Eye (tissue), 1 donor: ENCODE measurements at places on chromosomes 7 and 10.

- DNase-seq: no peak
Observed at GRCh38 chr10:114519306-114519669, 115.0 kb upstream of the AFAP1L2 start.

DNA sequence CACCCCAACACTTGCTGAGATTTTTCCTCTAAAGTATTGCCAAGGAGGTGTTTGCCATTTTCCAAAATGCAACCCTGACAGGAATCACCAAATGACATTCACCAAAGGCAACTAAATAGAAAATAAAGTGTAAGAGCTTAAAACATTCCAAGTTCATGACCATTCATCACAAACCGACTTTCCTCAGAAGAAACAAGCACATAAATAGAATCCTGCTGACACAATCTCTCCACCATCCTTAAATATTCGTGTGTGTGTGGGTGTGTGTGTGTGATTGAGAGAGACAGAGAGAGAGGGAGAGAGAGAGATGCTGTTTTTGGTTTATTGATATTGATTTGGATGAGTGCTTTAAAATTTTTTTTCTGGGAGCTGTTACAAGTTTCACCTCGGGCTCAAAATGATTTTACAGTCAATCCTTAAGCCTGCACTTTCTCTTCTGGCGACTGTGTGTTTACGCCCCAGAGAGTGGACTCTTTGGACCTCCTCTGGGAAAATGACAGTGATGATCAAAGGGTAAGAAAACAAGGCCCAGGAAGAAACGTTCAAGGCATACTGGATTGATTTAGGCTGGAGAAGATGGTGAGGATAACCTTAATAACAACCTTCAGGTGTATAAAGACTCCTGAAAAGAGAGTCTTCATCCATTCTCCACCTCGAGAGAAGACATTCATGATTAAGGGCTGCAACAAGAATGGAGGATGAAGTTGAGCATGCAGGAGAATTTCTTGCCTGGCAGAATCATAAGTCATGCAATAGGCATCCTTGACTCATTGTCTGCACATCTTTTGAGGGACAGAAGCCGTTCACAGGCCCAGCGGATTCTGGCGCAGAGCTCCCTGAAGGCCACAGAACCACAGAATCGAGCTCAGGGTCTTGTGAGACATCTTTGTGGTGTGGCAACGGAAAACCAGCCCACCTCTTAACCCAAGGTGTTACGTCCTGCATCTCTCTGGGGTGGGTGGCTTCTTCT lies 104.4 kb upstream of the FGFR2 start:
- DNase-seq: no peak

DNA sequence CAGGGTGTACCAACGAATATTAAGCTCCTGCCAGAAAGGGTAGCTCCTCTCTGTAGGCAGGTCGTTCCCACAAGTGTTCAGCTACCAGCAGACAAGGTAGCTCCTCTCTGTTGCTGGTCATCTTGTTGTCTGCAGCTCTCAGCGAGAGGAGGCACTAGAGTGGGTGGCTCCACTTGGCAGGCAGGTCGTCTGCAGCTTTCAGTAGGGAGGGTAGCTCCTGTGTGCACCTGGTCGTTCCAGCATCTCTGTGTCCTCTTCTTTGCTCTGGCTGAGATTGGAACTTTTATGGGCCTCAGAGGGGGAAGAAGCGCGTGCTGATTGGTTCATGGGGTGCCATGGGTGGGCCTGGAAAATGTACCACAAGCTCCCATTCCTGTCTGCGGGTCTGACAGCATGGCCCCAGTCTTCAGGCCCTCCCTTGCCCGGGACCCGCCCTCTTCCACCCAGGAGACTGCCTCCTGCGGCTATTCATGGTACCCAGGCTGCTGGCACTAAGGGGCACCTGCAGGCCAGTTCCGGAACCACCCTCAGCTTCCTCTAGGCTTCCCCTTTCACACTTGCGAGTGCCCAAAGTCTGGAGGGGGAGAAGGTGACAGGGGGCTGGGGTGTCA lies 63.9 kb upstream of the CACNA2D1 start:
- DNase-seq: no peak

DNA sequence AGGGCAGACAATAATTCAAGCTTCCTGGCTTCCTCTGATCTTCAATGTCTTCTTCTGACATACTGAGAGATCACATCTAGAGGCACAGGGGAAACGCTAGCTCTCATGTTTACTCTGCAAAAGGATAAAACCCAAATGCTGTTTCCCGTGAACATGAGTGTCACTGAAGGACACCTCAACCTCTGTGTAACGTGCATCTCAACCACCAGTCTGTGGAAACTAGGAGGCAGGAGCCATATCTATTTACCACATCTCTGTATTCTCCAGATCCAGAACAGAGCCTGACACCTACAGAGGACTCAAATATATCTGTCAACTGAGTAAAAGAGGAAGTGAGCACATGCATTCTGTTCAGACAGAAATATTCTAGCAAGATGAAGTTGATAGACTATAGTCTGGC lies 140.3 kb upstream of the TARP start:
- DNase-seq: no peak

DNA sequence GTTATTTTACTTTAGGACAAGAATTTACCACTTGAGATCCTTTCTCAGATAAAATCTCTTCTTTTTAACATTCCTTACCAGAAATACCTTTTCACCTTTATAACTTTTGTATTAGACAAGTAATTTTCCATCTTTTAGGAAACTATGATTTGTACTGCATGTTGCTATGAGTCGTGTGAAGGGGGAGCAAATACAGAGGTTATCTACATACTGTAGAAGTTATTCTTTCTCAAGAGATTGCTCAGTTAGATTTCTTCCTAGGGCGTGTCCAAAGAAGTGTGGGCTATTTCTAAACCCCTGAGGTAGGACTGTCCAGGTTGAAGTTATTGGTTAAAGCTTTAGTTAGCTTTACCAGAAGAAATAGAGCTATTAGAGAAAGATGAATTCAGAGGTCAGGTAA lies 30.2 kb upstream of the ARHGAP12 start:
- no peak for DNase-seq

GRCh38 chr7:76302347-76303201 lies at the start of gene HSPB1:
Gene HSPB1, plus strand, starts transcription at chr7:76302673. Its CDS starts 40 bp downstream, at chr7:76302713.
- peak; percentile 92 for DNase-seq
